ENCODE measurements at places on chromosomes 12 and 14. TPM values are rescaled to one million over a fixed set of nuclear protein-coding genes. Genes with fewer than 3 reads are reported as not detected.

- DNase-seq = no peak
These were observed 400.5 kb downstream of the ADAMTS20 start for GRCh38 chr12:43151441-43151981.

DNA sequence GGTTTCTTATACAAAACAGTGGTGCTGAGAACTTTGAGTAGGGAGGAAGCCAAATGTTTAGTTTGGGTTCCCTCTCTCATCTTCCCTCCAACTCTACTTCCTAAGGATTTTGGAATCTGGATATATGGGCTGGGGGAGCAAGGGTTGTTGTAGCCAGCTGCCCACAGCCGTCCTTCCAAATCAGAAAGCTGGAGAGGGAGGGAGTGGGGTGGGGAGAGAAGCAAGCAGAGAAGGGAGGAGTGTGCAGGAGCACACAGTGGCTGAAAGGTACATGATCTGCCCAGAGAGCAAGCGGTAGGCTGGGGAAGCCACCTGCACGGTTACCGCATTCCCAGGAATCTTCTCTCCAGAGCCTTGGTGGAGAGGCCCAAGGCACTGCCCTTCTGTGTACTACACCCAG is 52.7 kb downstream of the IRF2BPL start:
- no peak for DNase-seq

- DNase-seq = no peak
These were observed 234.2 kb upstream of the ARHGAP5 start for GRCh38 chr14:31842899-31843298.

- no peak for DNase-seq
These were observed 33.1 kb downstream of the KCNA5 start for GRCh38 chr12:5076761-5077160.

PIANP gene
- 15.4 TPM for total RNA-seq
